ENCODE measurements at places on chromosomes 2 and 18.

DNA sequence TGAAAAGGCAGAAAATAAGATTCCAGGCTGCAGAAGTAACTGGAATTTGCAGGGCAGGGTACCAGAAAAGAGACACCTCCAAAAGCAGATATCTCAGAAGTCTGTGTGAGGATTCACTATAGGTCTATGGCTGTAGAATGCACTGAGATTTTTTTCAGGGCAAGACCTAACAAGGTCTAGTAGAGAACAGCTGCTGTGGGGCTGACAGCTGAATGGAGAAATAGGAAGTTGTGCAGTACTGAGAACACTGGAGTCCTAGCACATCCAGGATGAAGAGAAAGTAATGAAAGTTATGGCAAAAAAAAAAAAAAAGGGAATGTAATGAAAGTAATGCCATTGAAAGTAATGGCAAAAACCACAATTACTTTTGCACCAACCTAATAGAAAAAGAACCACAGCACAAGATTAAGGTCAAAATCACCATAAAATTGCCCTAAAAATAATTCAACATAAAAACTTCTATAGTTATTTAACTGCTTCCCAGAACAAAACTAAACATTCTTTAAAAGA lies 57.3 kb downstream of the CPO start:
- DNase-seq = no peak

DNA sequence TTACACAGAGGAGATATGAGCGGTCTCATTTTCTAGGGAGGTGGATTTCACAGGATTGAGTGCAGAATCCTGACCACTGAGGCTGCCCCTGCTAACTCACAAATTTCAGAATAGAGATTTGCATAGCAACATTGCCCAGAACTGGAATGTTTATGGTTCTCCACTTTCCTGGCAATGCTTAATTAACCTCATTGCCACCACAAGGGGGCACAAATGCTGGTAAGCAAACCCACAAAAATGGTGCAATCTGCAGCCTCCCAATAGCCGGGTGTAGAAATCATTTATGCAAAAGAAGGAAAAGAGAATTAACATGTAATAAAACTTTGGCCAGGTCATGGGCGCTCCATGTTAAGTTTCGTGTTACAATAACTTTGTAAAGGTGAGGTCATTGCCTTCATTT lies 112.4 kb downstream of the CYRIA start:
- DNase-seq = peak; percentile 3

DNA sequence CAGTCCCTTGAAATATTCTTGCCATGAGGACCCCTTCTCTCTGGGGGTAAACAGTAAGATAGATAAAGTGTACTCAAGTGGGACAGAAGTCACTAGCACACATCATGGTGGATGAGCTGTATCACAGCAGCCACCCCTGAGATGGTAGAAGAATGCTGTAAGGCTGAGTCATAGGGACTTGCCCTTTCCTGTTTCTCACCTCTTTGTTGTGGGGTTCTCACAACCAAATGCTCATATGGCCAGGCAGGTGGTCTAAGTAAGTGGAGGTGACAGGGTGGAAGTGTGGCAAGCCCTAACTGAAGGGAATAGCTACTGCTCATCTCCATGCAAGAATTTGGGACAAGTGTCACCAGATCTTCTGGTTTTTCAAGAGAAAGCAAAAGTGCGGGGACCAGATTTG lies 202.7 kb upstream of the SLC14A2 start:
- DNase-seq = peak; percentile 39

DNA sequence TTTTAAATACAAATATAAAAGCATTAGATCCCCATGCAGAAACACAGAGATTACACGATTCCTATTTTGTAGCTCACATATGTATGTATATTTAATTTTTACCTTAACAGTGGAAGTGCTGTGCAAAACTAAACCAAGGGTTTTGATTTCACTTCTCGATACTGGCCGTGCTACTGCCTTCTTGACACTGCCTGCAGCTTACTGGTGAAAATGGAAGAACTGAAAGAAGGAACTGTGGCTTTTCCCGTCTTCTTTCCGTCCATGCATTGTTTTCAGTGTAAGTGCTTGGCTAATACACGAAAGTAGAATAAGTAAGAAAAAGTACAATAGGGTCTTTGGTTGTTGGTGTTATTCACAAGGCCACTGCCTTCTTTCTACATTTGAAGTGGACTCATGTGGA lies 129.5 kb downstream of the NDUFA10 start:
- DNase-seq = no peak

DNA sequence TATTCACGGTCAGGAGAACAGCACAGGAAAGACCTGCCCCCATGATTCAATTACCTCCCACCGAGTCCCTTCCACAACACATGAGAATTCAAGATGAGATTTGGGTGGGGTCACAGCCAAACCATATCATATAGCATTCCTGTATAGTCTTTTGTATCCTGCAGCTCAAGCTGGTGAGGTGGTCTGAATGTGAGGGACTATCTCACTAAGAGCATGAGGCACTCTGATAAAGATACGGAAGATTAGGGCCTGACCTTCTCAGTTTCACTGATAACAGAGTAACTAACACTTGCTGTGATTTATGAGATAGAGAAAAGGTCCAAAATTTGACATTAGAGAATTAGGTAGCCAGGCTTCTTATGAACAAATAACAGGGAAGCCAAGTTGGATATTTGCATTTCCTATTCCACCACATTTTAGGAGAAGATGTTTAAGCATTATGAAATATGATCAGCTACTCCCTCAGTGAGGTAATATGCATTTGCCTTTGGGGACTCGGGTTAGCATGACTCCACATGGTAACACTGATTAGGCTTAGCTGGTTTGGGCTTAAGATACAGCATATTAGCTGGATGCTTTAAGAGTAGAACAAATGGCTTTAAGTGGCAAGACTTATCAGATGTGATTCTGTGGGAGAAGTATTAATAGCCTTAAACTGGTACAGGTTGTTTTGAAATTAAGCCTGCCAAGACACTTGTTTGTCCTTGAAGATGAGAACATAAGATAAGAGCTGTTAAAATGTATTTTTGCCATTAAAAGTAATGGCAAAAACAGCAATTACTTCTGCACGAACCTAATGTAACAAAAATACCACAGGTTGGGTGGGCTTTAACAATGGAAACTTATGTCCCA lies 106.9 kb upstream of the MSTN start:
- DNase-seq = no peak

- DNase-seq = peak; percentile 23
Measured at GRCh38 chr2:140526575-140526974, 1604.2 kb downstream of the LRP1B start.

- peak; percentile 80 for DNase-seq
Measured at GRCh38 chr18:57789090-57789489, 14.0 kb downstream of the ATP8B1 start.

GRCh38 chr18:22467760-22468553 lies 50.2 kb upstream of the CTAGE1 start:
- DNase-seq = peak; percentile 98

- no peak for DNase-seq
Measured at GRCh38 chr2:85852152-85852840, 36.5 kb downstream of the ST3GAL5 start.

DNA sequence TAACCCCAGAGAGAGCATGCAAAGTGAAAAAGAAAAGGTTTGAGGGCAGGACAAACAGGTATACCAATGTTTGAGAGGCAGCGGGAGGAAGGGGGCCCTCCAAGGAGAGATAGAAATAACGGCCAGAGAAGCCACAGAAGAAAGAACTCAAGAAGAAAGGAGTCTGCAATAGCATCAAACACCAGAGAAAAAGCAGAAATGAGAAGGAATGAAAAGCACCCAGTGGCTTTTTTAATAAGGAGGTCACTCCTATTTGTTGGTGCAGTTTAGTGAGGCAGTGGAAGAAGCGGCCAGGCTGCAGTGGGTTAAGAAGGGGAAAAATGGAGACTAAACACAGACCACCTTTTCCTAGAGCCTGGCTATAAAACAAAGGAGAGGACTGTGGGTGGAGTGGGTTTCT lies 177.2 kb downstream of the THADA start:
- DNase-seq = no peak

DNA sequence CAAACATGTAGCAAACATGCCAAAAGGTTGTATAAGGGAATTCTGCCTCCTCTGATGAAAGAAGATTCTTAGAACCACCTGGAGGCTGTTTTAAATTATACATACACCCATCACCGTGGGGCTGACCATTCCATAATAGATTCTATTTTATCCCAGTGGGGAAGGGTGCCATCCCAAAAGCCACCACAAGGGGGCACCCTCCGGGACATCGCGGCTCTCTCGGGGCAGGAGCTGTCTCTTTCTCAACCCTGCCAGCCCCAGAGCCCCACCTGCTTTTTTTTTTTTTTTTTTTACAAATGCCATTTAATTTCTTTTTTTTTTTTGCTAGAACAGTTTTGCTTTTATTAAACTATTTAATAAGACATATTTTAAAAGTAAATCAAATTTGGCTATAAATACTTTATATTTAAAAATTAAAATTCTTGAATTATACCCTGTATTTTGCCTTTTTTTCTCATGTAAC lies 8.6 kb upstream of the MTCL1 start:
- peak; percentile 58 for DNase-seq

DNA sequence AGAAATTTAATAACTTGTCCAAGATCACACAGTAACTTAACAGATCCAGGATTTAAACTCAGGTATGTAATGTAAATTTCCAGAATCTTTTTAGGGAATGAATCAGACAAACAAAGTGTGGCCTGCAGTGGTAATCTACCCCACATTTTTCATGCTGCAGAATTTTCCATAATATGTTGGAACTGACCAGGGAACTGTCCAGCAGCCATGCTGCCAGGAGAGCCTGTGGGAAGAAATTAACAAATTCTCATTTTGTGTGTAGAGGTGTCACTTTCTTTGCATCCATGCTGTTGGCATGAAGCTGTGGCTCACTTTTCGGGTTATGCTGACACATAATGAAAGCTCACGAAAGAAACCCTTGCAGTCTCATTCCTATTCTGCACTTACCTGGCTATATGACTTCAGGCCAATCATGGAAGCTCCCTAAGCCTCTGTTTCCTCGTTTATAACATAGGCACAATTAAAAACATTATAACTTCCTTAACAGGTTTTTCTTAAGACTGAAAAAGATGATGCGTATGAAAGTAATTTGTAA lies 54.7 kb downstream of the CDKL4 start:
- DNase-seq = no peak

- DNase-seq = no peak
Measured at GRCh38 chr2:215407590-215408264, 28.1 kb downstream of the FN1 start.

DNA sequence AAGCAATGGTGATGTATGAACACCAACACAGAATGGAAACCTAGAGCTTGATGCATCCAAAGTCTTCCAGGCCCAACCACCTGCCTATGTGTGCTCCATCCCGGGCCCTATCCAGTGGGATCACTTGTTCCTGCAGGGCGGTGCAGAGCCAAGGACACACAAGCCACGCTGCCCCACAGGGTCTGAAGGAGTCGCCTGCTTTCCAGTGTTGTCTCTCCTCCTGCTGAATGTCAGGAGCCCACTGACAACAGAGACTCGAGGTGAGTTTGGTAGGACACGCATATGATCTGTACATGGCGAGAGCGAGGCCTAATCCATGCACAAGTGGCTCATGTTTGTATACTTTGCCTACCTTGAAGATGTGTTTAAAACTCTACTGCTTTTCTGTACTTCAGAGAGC lies 70.9 kb upstream of the FHL2 start:
- DNase-seq = no peak

DNA sequence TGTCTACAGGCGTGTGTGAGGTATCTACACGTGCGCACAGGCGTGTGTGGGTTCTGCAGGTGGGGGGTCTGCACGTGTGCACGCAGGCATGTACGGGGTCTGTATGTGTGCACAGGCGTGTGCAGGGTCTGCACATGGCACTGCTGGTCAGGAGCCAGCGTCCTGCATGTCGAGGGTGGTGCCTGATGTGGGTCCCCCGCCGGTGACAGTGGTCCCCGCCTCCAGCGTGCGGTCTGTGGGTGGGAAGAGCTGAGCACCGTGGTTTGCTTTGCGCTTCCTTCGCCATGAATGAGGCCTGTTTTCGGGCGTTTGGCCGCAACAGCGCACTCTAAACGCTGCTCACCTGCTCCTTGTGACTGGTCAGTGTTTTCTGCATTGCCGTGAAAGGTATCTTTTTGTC lies 57.2 kb downstream of the CTDP1 start:
- DNase-seq = no peak

- DNase-seq = no peak
Measured at GRCh38 chr2:99635710-99636109, 145.9 kb upstream of the REV1 start.

DNA sequence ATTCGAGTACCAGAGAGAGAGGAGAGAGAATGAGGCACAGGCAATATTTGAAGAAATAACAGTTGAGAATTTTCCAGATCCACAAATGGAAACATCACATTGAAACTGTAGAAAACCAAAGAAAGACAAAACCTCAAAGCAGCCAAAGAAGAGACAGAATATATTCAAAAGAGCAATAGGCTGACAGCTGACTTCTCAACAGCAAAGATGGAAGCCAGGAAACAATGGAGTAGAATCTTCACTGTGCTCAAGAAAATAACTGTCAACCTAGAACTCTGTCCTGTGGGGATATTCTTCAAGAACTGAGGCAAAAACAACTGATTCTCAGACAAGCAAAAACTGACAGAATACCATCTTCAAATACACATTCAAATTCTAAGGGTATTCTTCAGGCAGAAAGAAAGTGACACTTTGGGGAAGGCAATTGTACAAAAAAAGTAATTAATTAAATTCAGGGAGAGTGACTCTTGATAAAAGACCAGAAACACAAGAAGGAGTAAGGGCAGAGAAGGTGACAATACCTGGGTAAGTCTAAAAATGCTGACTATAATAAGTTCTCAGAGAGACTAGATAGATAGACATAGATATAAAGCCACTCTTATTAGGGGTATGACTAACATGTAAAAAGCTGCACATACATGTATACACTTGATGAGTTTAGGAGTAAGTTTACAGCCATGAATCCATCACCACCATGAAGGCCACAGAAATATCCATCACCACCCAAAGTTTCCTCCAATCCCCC lies 25.6 kb downstream of the ANKMY1 start:
- peak; percentile 2 for DNase-seq

DNA sequence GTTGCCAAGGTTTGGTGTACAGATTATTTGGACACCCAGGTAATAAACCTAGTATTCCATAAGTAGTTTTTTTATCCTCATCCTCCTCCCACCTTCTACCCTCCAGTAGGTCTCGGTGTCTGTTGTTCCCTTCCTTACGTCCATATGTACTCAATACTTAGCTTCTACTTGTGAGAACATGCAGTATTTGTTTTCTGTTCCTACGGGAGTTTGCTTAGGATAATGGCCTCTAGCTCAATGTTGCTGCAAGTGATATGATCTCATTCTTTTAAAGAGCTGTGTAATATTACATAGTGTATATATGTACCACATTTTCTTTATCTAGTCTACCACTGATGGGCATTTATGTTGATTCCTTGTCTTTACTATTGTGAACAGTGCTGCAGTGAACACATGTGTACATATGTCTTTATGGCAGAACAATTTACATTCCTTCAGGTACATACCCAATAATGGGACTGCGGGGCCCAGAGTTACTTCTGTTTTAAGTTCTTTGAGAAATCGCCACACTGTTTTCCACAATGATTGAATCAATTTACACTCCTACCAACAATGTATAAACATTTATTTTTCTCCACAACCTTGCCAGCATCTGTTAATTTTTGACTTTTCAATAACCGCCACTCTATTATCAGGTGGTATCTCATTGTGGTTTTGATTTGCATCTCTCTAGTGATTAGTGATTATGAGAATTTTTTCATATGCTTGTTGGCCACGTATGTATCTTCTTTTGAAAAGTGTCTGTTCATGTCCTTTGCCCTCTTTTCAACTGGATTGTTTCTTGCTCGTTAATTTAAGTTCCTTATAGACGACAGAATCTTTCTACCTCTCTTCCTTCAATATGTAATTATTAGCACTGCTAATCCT lies 88.0 kb downstream of the MEMO1 start:
- no peak for DNase-seq
